ENCODE measurements at places on chromosomes 13 and 19.

DNA sequence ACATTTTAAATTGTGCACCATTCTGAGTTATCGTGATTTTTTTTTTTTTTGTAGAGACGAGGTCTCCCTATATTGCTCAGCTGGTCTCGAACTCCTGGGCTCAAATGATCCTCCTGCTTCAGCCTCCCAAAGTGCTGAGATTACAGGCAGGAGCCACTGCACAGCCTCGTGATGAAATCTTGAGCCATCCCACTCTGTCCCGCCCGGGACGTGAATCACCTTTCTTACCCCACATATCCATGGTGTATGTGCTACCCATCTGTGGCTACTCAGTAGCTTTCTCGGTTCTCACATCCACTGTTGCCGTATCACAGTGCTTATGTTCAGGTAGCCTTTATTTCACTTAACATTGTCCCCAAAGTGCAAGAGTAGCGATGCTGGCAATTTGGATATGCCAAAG is 26.5 kb downstream of the PAK4 start:
- no peak for DNase-seq

DNA sequence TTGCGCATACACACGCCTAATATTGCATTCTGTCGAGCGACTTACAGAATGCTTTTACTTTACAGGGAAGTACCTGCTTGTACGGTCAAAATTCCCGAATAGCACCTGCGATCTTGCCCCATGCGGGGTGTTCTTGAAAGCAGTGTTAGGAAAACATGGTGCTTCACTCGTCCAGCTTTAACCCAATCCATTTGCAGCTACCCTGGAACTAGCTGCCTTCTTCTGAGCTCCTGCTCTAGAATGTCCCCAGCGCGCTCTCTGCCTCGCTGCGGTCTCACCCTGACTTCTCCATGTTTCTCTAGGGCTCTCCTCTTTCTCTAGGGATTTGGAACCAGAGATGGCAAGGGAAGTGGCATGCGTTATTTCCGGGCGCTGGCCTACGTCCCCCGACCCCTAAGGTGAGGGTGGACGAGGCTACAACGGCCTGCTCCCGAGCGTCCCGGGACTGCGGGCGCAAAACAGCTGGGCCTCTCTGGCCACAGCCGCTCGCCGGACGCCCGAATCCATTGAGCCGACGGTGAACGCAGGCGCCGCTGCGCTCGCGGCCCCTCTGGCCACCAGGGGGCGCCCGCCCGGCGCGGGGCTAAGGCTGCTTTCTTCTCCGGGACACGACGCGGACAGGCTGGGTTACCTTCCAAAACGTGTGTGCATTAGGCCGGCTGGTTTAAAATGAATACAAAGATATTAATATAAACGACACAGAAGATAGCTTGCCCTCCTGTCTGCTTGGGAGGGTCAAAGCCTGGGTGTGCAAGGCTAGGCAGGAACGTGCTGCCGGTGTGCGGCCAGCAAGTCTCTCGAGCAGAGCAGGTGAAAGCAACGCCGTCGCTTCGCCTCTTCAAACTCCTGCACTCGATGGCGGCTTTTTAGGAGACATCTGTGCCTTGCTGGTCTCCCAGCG is 1.8 kb upstream of the SPRY2 start:
- peak; percentile 58 for DNase-seq

DNA sequence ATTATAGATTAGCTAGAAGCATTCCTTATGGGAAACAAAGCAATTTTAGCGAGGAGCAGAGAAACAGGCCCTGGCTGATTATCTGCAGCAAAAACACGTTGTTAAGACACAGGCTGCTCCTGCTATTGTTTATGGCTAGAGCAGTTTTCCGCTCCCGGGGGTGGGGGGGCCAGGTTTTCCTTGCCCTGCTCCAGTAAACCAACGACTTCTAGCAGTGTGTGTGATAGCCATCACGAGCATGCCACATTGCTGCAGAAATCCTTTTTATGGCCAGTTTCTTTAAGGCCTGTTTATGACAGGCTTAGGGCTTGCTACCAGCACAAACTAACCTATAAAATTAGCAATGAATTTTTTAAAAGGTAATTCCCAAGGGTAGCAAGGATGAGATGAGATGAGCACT is 18.4 kb upstream of the IL17D start:
- DNase-seq = no peak

DNA sequence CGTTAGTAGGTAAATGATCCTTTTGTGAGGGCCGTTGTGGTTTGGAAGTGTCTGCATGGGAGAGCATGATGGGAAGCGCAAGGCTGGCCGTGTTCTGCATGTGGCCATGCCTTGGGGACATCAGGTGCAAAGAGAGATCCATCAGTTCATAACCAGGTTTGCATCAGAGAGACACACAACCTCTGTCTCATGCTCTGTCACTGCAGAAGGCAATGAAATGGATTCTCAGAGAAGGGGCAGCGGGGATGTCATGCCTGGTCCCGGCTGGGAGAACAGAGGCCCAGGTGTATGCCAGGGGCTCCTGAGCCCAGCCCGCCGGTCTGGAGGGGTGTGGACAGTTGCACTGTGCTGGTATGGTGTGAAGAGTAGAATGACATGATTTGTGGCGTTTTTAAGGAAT is 60.2 kb downstream of the GGACT start:
- no peak for DNase-seq

DNA sequence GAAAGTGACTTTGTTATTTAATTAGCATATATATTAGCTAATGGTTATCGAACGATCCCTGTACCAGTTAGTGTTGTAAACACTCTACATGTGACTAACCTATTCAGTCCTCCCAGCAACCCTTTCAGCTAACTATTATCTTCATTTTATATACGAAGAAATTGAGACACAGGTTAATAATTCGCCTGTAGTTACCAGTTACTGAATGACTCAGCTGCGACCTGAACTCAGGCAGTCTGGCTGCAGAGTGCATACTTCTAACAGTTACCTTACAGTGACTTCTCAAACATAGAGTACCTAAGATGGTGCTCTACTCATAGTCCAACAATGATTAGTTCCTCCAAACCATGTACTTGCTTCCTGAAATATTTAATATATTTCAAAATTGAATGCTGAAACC is 117.7 kb downstream of the FNDC3A start:
- no peak for DNase-seq

GRCh38 chr13:62643007-62643483 is 1227.4 kb upstream of the PCDH20 start:
- no peak for DNase-seq

- no peak for DNase-seq
Observed at GRCh38 chr13:57056601-57057180, 84.0 kb upstream of the PRR20A start.

DNA sequence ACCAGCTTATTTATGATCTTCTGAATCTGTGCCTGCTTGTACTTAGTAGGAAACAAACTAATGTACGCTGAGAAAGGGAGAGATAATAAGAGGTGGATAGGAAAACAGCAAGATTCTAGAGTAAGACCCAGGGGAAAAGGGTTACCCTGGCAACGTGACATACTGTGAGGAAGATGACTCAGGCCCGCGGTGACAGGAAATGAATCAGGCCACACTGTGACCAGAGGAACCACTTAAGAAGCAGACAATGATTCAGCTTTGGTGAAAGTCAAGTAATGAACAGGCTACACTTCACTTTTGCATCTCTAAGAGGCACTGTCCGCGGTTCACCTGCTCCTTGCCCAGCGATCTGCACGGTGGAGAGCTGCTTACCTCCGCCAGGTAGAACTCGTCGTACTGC is 158.2 kb downstream of the NALCN start:
- no peak for DNase-seq

- no peak for DNase-seq
Observed at GRCh38 chr19:40672573-40673299, 17.7 kb downstream of the NUMBL start.

DNA sequence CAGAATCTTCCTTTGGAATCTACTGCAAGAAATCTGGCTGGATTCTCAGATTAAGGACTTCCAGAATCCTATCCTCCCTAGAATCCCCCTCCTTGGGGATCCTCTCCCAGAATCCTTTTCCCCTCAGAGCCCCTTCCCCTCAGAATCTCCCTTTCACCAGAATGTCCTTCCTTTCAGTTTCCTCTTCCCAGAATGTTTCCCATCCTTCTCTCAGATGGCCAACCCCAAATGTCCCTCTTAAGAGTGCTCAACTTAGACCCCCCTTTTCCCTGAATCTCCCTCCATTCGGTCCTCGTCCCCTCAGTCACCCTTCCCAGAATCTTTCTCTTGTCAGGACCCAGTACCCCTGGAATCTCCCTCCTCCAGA is 584 bp upstream of the RPS16 start:
- no peak for DNase-seq

GRCh38 chr13:55602784-55603183 is 1537.9 kb upstream of the PRR20A start:
- no peak for DNase-seq

DNA sequence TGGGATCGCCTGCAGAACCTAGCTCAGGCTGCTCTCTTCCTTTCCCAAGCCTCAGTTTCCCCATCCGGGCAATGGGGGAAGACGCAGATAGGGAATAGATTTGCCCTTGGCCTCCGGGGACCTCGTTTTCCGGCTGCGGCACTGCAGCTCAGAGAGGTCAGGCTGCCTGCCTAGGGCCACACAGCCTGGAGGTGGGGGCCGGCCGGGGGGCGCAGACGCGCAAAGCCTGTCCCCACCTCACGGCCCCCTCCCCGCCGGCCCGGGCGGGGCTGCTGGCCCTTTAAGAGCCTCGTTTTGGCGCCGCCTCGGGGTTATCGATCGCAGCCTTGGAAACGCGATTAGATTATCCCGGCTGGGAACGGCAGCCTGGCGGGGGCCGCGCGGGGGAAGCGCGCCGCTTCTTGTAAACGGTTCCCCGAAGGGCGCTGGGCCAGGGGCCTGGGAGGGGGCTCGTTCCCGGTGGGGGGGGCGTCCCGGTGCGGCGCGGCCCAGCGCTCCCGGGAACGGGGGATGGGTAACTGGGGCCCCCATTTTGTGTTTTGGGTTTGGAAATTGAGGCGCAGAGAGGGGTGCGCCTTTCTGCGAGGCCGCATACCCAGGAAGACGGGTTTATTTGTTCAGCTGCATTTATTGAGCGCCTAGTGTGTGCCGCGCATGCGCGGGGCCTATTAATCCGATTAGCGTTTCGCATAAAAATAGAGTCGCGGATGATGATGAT is 23.4 kb upstream of the TCF3 start:
- DNase-seq = peak; percentile 67

GRCh38 chr19:7471696-7472615 is 16.9 kb downstream of the PEX11G start:
- DNase-seq = no peak

DNA sequence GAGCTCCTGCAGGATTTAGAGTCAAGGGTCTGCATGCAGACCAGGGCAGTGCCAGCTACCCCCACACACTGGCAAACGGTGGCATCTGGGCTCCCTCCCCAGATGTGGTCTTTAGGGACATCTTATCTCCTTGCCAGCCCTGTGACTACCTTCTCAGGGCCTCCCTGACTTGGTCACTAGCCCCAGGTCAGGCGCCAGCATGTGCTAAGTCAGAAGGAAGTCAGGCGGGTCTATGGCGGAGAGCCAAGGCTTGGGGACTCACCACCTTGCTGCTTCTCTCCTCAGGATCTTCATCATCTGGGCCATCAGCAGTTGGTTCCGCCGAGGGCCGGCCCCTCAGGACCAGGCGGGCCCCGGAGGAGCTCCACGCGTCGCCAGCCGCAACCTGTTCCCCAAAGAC is 17.6 kb downstream of the CLPTM1 start:
- DNase-seq = no peak
